Putamen (tissue), 1 donor: ENCODE measurements at places on chromosomes 2 and 18.

DNA sequence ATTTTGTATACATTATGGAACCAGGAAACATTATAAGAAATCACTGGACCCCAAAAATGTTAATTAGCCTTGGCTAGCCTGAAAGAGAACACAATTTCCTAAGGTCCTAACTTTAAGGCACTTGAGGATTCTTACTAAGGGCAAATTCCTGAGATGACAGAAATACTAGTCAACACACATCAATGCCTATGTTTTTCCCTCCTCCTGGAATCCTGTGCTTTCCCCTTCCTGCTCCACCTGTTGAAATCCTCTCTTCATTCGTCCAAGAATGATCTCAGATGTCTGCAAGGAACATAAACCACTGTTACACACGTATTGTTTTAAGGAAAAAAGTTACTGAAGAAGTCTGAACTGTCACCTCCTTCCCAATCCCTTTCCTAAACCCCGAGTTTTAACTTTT lies 21.2 kb upstream of the DARS1 start:
- DNase-seq, result no peak

DNA sequence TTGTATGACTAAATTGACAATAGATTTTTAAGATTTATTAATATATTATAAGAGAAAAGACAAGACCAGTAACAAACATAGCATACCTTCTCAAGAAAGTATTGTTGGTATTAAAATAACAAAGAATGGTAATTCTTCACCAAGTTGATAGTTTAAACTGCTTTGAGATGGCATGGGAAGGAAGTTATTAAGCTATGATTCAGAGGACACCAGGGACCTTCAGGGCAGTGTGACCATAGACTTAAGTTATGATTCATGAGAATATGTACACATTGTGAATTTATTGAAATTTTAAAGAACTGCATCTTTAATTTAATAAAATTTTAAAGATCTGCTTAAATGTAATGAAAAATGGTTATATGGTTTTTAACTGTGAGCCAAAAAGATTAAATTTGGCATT lies 205.7 kb downstream of the DSEL start:
- DNase-seq, result no peak

- no peak for DNase-seq
Observed at GRCh38 chr2:219273937-219274336, 5.2 kb upstream of the DNAJB2 start.

DNA sequence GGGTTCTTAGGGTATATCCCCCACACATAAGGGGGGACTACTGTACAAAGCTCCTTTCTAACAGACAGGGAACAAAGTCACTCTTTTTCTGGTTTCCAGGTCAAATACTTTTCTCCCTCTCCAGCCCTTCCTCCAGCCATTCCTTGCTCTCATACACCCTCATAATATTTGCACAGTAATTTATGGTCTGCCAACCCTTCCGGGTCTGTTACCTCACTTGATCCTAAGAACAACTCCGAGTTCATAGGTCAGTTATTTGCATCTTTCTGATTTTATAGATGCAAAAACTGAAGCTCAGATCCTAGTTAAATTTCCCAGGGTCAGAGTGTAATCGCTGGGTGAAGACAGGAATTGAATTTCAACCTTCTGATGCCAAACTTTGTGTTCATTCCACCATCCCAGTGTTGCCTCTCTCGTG lies 14.8 kb upstream of the MATN3 start:
- no peak for DNase-seq

DNA sequence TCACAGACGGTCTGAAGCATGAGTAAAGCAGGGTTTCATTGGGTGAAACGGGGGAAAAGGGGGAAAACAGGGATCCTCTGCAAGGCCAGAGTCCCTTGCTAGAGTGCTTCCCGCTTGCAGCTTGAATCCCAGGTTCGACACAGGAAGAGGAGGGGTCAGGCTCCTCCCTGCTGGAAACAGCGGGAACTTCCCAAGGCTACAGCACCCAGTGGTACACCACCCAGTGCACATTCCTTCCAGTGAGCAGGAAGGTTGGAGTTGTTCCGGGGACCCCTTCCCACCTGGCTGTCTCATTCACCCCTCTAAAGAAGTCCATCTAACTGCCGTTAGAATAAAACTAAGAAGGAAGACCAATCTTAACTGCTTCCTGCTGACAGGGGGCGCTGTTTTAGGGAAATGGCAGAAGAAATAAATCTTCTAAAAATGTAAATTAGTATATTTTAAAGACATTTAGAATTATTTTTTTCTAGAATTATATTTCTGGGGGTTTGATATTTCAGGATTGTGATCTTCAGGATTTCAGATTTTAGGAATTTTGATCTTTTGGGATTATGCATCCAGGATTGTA lies 230.9 kb downstream of the RBM43 start:
- no peak for DNase-seq

- peak; percentile 64 for DNase-seq
Observed at GRCh38 chr2:9191041-9191481, 15.6 kb upstream of the ASAP2 start.

DNA sequence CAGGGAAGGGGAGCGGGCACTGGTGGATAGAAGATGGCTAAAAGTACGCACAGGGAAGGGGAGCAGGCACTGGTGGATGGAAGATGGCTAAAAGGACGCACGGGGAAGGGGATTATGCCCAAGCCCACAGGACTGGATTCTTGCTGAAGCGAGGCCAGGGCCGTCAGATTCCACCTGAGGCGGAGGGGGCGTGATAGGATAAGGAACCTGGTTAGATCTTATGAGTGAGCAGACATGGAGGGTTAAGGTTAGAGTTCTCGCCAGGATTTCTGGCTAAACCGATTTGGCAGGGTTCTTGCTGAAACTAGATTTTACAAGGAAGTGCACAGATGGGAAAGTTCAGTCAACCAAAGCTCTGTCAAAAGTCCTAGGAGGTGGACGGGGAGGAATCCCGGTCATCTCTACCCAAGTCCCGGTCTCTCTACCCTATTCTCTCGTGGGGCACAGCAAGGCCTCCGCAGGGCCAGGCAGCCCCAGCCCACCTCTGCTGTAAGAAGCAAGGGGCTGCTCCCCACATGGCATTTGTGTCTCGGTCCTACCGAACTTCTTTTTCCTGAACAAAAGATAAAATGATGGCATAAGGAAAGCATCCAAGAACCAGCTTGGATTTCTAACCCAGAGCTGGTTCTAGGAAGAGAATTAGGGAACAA lies 140.8 kb downstream of the PTGR3 start:
- no peak for DNase-seq

DNA sequence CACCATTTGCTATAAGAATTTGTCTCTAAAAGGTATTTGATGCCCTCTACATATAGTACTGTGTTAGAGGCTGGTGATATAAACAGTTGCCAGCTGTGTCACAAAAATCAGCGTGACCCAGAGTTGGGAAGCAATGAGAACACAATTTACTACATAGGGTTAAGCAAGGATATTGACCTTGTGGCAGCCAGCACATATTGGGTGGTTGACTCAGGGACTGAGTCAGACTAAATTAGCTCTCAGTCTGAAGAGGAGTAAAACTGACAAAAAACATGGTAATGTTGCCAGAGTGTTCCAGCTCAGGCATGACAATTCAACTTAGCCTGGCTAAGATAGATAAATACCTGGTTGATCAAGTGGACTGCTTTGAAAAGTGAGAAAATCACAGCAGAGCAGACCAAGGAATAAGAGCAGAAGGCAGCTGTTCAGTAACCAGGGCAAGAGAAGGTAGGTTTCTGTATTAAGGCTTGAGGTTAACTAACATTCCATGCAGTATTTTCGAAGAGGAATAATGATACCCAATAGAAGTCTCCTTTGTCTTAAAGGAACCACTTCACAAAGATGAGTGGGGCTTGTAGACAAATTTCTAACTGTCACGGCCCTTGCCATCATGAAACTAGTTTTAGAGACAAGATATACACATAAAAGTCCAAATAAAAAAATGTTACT lies 108.2 kb upstream of the ERBB4 start:
- no peak for DNase-seq

GRCh38 chr2:190051223-190051622 lies 11.3 kb downstream of the MSTN start:
- no peak for DNase-seq

GRCh38 chr18:159037-159652 lies 788 bp downstream of the USP14 start:
- DNase-seq, result no peak

DNA sequence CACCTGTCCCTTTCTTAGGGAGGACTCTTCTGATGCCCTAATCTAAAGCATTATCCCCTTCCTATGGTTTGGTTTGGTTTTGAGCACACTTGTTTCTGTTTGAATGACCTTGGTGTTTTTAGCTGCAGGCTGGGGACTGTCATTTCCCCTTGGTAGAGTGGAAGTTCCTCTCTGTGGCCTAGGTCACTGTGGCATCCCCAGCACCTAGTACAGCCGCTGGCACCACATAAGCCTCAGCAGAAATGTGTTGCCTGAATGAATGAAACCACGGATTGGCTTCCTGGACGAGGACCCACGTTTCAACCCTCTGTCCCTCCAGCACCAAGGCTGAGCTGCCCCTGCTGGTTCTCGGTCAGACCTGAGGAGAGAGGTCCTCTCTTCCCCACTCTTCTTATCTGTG lies 159.9 kb downstream of the CTIF start:
- no peak for DNase-seq

GRCh38 chr18:3758531-3758930 lies 308.6 kb downstream of the TGIF1 start:
- no peak for DNase-seq

- DNase-seq, result no peak
Observed at GRCh38 chr2:19364014-19364413, 5.6 kb upstream of the OSR1 start.

GRCh38 chr2:191951832-191952231 lies 104.9 kb upstream of the CAVIN2 start:
- DNase-seq, result no peak

GRCh38 chr2:78439122-78439521 lies 586.4 kb upstream of the REG3G start:
- no peak for DNase-seq

GRCh38 chr2:101509499-101510284 lies 34.8 kb upstream of the RFX8 start:
- DNase-seq, result no peak

DNA sequence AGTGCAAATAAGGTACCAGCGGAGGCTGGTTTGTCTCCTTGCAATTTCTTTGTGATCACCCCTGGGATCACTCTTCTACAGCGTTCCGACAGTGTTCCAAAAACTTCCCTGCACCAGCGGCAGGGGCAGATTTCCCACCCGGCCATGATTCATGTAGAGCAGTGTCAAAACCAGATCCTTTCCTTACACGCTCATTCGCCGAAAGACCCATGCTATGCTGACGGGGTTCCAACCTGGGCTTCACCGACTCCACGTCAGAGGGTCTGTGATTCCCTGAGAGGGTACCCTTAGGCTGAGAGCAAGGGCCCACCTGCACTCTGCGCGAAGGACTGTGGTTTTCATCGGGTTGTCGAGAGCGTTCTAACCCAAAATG lies 423 bp upstream of the TTC27 start:
- DNase-seq, result peak; percentile 57

- DNase-seq, result peak; percentile 50
Observed at GRCh38 chr18:26383454-26384270, 157.4 kb downstream of the TAF4B start.

DNA sequence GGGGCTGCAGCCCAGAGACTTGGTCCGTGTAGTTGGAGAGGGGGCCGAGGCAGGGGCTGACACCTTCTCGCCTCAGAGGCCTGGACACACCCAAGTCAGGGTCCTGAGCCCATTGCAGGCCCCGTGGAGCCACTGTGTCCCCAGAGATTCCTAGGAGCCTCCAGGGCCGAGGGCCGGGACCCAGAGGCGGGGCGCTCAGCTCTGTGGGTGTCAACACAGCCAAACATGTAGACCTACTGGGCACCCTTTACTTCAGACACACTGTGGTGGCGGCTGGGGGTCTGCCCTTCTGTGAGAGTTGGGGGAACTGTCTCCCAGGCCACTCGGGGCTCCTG lies 459 bp upstream of the ESPNL start:
- DNase-seq, result no peak

- no peak for DNase-seq
Observed at GRCh38 chr2:26682155-26682554, 10.4 kb upstream of the KCNK3 start.

- no peak for DNase-seq
Observed at GRCh38 chr2:210356944-210357343, 42.0 kb upstream of the MYL1 start.

GRCh38 chr2:165113414-165113813 lies 90.4 kb downstream of the SCN3A start:
- DNase-seq, result no peak

GRCh38 chr18:5974696-5975095 lies 79.4 kb upstream of the TMEM200C start:
- DNase-seq, result no peak

GRCh38 chr2:190837420-190837819 lies 43.2 kb upstream of the GLS start:
- no peak for DNase-seq

GRCh38 chr2:52345676-52346075 lies 1313.7 kb upstream of the NRXN1 start:
- no peak for DNase-seq
